Stomach (tissue), 19 donors: ENCODE measurements at places on chromosomes 6 and 20. TPM values are rescaled to one million over a fixed set of nuclear protein-coding genes. Genes with fewer than 3 reads are reported as not detected.

DNA sequence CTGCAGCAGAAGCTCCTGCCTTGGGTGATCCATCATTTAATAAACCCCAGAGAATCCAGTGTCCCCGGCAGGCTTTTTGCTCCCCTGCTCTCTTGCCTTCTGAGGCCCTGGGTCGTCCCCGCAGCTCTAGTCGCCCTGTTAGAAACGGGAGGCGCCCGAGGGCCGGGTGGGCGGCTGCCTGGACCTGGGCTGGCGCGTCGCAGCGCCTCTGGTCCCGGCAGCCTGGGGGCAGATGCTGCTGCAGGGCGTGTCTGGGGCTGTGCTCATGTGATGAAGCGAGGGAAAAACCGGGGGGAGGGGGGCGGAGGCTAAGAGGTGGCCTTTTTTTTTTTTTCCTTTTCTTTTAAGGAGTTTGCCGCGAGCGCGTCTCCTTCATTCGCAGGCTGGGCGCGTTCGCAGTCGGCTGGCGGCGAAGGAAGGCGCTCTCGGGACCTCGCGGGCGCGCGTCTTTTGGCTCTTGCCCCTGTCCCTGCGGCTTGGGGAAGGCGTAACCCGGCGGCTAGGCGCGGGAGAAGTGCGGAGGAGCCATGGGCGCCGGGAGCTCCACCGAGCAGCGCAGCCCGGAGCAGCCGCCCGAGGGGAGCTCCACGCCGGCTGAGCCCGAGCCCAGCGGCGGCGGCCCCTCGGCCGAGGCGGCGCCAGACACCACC, 394 bp downstream of the AKAP12 start:
- DNase-seq: peak; percentile 93

DNA sequence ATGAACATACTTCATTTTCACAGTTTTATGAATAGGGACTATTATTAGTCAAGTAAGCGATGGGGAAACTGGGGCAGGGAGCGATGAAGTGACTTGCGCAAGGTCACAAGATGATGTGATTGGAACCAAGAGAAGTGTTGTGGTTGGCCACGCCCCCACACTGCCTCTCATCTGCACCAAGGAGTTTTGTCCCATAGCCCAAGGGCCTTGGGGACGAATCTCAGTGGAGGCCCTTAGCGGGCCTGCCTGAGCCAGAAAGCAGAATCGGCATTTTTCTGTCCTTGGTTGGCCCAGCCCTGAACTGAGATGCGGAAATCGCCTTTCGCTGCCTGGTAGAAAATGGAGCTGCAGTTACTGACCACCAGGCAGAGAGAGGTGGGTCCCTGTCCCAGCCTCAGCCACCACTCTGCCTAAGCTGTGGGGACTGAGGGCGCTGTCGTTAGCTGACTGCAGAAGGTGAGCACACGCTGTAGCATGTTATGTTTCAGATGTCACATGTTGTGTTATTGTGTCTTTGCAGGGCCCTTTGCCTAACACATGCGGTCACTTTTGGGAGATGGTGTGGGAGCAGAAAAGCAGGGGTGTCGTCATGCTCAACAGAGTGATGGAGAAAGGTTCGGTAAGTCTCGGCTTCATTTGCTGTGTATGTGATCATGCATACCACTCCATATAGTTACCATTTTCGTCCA, 57.8 kb downstream of the PTPN1 start:
- DNase-seq: no peak

Gene STX11
- 11.7 TPM for total RNA-seq

DNA sequence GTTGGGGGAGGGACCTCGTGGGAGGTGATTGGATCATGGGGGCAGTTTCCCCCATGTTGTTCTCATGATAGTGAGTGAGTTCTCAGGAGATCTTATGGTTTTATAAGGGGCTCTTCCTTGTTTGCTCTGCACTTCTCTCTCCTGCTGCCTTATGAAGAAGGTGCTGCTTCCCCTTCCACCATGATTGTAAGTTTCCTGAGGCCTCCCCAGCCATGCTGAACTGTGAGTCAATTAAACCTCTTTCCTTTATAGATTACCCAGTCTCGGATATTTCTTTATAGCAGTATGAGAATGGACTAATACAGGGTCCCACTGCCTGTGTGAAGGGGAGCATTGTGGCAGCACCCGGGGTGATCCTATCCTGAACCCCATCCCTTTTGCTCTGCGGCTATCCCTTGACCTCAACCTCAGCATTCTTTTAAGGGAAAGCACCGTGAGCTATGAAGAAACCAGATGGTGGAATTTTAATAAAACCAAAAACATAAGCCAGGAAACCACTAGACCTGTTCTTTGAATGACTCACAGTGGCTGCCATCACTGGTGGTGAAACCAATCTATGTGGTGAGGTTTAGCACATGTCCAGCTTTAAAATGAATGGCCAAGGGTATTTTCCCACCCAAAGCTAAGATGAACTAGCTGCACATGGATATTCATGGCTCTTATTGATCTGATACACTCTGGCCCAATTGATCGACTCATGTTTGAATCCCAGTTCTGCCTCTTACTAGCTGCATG, 62.2 kb downstream of the ZDHHC14 start:
- DNase-seq: no peak

DNA sequence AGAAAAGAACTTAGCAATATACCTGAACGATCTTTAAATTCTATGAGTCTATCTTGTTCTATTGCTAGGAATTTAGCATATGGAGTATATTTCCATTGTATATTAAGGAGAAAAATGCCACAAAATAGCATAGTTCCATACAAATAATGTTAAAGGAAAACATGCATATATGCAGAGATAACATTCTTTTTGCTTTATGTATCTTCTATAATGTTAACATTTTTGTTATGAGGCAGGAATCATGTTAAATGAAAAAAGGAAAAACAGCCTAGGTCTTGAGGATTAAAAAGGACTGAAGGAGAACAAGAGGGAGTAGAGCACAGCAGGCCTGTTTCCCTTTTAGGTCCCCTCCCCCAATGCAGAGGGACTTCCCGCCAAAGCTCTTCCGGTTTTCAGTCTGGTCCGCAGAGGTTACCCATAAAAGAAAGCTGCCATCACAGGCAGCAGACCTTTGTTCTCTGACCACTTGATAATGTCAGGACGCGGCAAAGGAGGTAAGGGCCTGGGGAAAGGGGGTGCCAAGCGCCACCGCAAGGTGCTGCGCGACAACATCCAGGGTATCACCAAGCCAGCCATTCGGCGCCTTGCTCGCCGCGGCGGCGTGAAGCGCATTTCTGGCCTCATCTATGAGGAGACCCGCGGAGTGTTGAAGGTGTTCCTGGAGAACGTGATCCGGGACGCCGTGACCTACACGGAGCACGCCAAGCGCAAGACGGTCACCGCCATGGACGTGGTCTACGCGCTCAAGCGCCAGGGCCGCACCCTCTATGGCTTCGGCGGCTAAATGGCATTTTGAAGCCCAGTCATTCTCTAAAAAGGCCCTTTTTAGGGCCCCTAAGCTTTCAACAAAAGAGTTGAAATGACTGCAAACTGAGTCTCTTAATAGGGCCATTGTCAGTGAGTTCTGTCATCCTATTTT, 108.4 kb upstream of the PRSS16 start:
- DNase-seq: peak; percentile 55

- DNase-seq: no peak
Measured at GRCh38 chr20:11676630-11677287, 240.9 kb upstream of the BTBD3 start.

Gene C6orf62
- total RNA-seq: 35.6 TPM

GRCh38 chr6:34813028-34813713, 21.3 kb downstream of the BLTP3A start:
- no peak for DNase-seq

Gene LINC00237
- total RNA-seq: not detected

GRCh38 chr6:1577146-1577680, 32.5 kb upstream of the FOXC1 start:
- no peak for DNase-seq

- DNase-seq: no peak
Measured at GRCh38 chr6:166331503-166332415, 10.6 kb downstream of the SFT2D1 start.

Gene C6orf163
- 3.9 TPM for total RNA-seq

- DNase-seq: no peak
Measured at GRCh38 chr6:154219250-154219649, 137.4 kb downstream of the IPCEF1 start.

DNA sequence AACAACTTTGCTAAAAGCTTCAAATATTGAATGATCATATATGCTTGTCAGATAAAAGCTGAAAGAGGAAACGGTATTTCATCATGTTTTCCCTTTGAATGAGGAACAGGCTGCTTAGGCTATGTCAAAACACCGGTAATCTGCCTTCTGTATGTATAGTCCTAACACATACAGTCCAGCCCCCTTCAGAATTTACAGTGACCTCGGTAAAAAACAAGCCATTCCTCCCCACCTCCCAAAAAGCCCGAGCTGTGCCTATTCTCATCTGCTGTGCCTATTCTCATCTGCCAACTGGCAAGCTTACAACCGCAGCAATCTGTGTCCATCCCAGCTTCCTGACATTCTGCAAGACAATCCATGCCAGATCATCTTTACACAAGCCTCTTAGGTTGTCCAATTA, 26.8 kb upstream of the UBE2J1 start:
- no peak for DNase-seq

DNA sequence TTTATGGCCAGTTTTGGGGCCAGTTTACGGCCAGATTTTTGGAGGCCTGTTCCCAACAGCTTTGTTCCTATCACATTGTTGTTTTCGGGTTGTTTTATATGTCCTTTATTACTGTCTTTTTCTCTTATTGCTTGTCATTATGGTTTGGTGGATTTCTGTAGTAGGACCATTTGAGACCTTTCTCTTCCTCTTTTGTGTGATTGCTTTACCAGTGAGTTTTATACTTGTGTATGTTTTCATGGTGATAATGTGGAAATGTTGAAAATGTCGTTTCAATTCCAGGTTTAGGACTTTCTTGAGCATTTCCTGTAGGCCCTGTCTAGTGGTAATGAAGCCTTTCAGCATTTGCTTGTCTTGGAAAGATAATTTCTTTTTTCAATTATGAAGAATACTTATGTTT, 17.8 kb downstream of the HLA-B start:
- DNase-seq: no peak

GRCh38 chr20:60224914-60225313, 266.7 kb downstream of the CDH26 start:
- no peak for DNase-seq

Gene AKAP12
- total RNA-seq: 43.7 TPM

GRCh38 chr20:50788045-50788991, 6.5 kb upstream of the BCAS4 start:
- no peak for DNase-seq

GRCh38 chr6:36805096-36805797, 34.0 kb downstream of the CPNE5 start:
- DNase-seq: no peak

DNA sequence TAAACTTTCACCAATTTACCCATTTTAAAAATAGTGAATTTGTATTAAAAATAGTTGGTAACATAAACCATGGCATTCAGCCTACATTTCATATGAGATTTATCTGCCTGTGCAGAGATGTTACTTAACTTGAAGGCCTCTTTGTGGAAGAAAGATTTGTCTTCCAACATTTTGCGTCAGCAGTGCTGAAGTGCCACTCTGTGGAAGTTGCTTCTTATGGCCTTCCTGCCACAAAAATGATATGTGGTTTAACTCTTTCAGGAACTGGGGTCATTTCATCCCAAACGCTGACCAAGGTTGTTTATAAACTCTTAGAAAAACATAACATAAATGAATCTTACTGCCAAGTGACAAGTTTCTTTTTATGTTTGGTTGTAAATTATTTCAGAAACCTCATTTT, 246.8 kb downstream of the ARID1B start:
- peak; percentile 53 for DNase-seq

Gene SYCP2L
- total RNA-seq: 2.6 TPM

GRCh38 chr6:155795173-155795796, 339.6 kb upstream of the NOX3 start:
- no peak for DNase-seq

DNA sequence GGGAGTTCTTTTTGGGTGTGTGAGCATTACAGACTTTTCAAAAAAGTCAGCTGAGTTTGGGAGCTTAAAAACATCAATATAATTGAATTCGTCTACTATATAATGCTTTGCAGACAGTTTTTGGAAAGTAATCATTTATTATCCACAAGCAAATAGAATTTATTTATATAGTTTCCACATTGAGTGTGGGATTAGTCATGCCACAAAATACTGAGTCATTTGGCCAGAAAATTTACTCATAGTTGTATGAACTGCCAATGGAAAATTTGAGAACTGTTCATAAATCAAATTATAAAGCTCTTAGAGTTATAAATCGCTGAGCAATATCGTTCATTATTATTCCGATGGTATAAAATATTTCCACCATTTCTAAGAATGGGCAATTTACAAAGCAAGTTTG, 5.0 kb downstream of the BEND6 start:
- no peak for DNase-seq

- peak; percentile 28 for DNase-seq
Measured at GRCh38 chr20:35871259-35871771, 83.0 kb downstream of the SCAND1 start.

- peak; percentile 68 for DNase-seq
Measured at GRCh38 chr6:129370268-129370916, 339.6 kb downstream of the ARHGAP18 start.

Gene TFAP2A
- not detected for total RNA-seq

- no peak for DNase-seq
Measured at GRCh38 chr6:138371452-138371711, 6.3 kb upstream of the SMIM28 start.

Gene CTCFL
- total RNA-seq: not detected

DNA sequence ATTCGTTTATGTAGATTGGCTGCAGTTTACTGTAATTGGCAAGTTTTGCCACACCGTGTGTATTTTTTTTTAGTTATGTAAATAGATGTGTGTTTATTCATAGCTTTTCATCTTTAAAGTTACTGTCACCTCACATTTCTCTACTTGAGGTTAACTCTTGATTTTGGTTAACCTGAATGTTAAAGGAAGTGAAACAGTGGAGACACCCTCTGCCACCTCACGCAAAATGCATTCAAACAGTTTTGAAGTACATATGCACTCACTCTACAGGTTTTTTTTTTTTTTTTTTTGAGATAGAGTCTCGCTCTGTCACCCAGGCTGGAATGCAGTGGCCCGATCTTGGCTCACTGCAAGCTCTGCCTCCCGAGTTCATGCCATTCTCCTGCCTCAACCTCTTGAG, 17.7 kb downstream of the OR2A4 start:
- DNase-seq: no peak

GRCh38 chr20:13389115-13389514, 168.0 kb downstream of the ISM1 start:
- no peak for DNase-seq

GRCh38 chr6:168035098-168035660, 37.7 kb downstream of the KIF25 start:
- peak; percentile 92 for DNase-seq

GRCh38 chr6:139600919-139601475, 226.5 kb upstream of the CITED2 start:
- DNase-seq: no peak
